Uterus (tissue), 4 donors: ENCODE measurements at places on chromosomes 3 and 15. TPM values are rescaled to one million over a fixed set of nuclear protein-coding genes. Genes with fewer than 3 reads are reported as not detected.
A peak's percentile ranks its signal among the peaks of the same experiment; 100 is the strongest.

DNA sequence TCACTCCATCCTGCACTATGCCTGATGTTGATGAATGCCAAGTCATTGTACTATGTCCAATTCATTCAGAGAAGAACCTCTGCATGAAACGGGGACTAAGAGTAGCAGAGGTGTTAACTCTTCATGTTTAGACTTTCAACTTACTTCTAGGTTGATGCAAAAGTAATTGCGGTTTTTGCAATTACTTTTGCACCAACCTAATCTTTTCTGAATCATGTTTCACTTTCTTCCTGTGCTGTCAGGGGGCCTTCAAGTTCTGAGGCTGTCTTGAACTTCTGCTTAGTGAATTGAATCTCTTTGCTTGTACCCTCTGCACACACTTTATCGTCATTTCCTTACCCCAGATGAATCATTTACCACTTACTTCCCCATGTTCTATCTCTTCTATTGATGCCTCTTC, 636.2 kb downstream of the NAALADL2 start:
- no peak overlapping the region for H3K4me3 ChIP-seq
- H3K4me1 ChIP-seq, result no peaks in the 10 kb centered on the region
- H3K36me3 ChIP-seq, result no peaks in the 10 kb centered on the region

The RPL29 gene
- total RNA-seq, result 696 TPM

The ADAMTS9 gene
- 168 TPM for total RNA-seq

GRCh38 chr15:90219421-90220141, 14.2 kb downstream of the CIB1 start:
- DNase-seq, result peak; percentile 47
- H3K36me3 ChIP-seq, result no peaks in the 10 kb centered on the region
- no peak overlapping the region for H3K27ac ChIP-seq
- no peaks in the 10 kb centered on the region for H3K27me3 ChIP-seq
- H3K4me1 ChIP-seq, result no peaks in the 10 kb centered on the region

DNA sequence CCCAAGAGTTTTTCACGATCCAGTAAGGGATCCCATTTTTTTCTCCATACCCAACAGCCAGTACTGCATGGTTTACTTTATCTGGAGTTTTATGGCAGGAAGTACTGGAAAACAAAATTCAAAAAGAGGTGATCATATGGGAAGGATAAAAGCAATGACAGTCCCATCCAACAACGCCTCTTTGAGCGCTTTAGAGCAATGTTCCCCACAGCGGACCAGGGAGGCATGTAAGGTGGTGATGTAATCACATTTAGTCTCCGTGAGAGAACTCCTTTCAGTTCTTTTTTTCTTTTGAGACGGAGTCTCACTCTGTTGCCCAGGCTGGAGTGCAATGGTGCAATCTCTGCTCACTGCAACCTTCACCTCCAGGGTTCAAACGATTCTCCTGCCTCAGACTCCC, 21.8 kb downstream of the CTSH start:
- no peak overlapping the region for H3K27ac ChIP-seq
- no peaks in the 10 kb centered on the region for H3K36me3 ChIP-seq
- H3K4me3 ChIP-seq, result no peak overlapping the region
- no peak for DNase-seq

GRCh38 chr15:59501597-59501996, 63.6 kb downstream of the FAM81A start:
- H3K27ac ChIP-seq, result no peak overlapping the region
- DNase-seq, result no peak
- no peaks in the 10 kb centered on the region for H3K27me3 ChIP-seq
- H3K36me3 ChIP-seq, result no peaks in the 10 kb centered on the region

DNA sequence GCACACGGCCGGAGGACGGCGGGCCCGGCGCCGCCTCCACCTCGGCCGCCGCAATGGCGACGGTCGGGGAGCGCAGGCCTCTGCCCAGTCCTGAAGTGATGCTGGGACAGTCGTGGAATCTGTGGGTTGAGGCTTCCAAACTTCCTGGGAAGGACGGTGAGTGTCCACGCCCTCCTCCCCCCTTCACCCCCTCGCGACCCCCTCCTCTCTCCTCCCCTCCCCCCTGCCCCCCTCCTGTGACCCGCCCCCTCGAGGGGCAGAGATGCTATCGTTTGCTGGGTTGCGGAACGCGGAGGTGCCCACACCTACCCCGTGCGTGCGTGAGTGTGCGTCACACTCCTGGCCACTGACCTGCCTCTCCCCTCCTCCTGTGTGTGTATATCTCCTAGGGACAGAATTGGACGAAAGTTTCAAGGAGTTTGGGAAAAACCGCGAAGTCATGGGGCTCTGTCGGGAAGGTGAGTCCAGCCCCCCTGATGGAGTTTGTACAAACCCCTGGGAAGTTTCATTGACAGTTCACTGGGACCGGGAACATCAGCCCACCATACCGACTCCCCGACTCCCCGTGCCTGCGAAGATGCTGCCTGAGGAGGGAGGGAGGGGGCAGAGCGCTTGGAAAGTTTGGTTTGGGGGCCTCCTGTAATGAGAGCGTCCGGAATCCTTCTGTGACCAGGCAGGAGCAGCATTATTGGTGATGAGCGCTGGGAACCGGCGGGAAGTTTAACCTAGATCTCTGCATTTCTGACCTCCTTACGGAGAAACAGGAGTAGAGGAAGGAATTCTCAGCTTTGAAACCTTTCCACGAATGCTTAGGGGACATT, 795 bp upstream of the SCAANT1 start:
- peak overlapping the region; percentile 98 for H3K27ac ChIP-seq
- H3K4me3 ChIP-seq, result peak overlapping the region; percentile 99
- peaks cover 2% of the 10 kb centered on the region for H3K4me1 ChIP-seq

The RTP1 gene
- total RNA-seq, result not detected

GRCh38 chr15:25989327-25989726, 126.2 kb upstream of the ATP10A start:
- H3K4me3 ChIP-seq, result no peak overlapping the region
- H3K4me1 ChIP-seq, result no peaks in the 10 kb centered on the region
- no peaks in the 10 kb centered on the region for H3K27me3 ChIP-seq
- no peak overlapping the region for H3K27ac ChIP-seq
